ENCODE measurements at places on chromosomes 16 and 17.

DNA sequence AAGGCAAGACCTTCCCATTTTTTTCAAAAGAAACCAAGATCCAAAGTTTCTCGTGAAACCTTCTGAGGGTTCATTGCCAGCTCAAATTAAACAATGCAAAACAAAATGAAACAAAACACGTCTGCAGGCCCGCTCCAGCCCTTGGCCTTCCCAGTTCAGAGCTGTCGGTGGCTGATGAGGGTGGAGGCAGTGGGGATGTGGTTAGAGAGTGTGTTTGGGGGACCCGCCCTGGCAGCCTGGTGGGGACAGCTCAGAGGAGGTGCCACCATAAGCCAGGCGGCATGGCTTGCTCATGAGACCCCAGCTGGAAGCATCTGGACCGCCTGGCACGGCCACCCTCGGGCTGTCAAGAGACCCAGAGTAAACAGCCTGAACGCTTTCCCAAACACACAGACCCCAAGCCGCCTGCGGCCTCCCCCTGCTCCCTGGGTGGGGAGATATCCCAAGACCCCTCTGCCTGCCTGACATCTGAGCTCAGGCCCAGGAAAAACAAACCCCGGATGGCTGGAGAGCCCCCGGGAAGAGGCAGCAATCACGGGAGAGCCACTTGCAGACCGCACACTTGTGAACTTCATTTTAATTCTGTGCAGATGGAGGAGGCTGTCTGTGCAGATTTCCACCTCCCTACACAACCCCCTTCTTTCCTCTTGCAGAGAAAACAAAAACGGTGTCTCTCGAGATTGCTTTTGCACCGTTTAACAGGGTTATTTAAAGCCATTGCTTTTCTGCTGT is 35.4 kb upstream of the LITAF start:
- DNase-seq = peak; percentile 70

DNA sequence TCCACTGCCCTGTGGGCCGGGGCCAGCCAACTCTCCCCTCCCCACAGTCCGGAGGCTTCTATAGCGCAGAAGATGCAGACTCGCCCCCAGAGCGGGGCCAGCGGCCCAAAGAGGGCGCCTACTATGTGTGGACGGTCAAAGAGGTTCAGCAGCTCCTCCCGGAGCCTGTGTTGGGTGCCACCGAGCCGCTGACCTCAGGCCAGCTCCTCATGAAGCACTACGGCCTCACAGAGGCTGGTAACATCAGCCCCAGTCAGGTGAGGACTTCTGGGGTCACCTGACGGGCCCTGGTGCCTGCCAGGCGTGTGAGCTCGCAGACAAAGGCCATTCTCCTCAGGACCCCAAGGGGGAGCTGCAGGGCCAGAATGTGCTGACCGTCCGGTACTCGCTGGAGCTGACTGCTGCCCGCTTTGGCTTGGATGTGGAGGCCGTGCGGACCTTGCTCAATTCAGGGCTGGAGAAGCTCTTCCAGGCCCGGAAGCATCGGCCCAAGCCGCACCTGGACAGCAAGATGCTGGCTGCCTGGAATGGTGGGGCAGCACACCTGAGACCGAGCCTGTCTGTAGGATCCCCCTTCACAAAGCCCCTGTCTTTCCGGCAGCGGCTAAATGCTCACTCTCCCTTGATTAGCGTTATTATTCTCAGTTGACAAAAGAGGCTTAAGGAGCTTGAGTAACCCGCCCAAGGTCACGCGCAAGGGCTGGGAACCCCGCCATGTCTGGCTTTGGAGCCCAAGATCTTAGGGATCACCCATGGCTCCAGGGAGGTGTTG is 3.9 kb downstream of the SPATA20 start:
- no peak for DNase-seq

- no peak for DNase-seq
Measured at GRCh38 chr17:59815965-59816364, 76.8 kb downstream of the TUBD1 start.

GRCh38 chr16:87126403-87127025 is 190.7 kb downstream of the C16orf95 start:
- no peak for DNase-seq

- no peak for DNase-seq
Measured at GRCh38 chr17:70520447-70520846, 351.1 kb downstream of the KCNJ2 start.

DNA sequence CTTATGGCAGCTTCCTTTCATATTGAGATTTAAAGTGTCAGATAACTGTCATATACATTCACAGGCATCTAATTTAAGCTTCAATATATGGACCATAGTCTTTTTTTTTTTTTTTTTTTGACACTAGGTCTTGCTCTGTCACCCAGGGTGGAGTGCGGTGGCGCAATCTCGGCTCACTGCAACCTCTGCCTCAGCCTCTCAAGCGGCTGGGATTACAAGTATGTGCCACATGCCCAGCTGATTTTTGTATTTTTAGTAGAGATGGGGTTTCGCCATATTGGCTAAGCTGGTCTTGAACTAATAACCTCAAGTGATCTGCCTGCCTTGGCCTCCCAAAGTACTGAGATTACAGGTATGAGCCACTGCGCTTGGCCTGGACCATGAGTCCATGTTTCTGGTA is 13.6 kb downstream of the CEP95 start:
- no peak for DNase-seq

GRCh38 chr17:82060001-82060380 is 5.6 kb downstream of the DUS1L start:
- no peak for DNase-seq

- peak; percentile 65 for DNase-seq
Measured at GRCh38 chr17:20121359-20122253, 112.4 kb downstream of the SPECC1 start.

Data from CD4-positive, alpha-beta T cell treated with Interleukin-2 at 100 ng/mL for 4 hours (primary cell).